ENCODE measurements at places on chromosomes 5 and 9. TPM values are rescaled to one million over a fixed set of nuclear protein-coding genes. Genes with fewer than 3 reads are reported as not detected.

Gene PAX5
- polyA plus RNA-seq = 0.31 TPM

Gene PCDHGC4
- 2.5 TPM for polyA plus RNA-seq

Gene C6
- polyA plus RNA-seq = 0.95 TPM

Gene HAVCR2
- polyA plus RNA-seq = 2.3 TPM

Gene CFAP90
- 7.1 TPM for polyA plus RNA-seq

Gene ABCA1
- 12.2 TPM for polyA plus RNA-seq

Gene MTRR
- polyA plus RNA-seq = 62.2 TPM

Gene POU5F2
- polyA plus RNA-seq = 0.03 TPM

Gene SLC45A2
- 0.10 TPM for polyA plus RNA-seq

Gene OLFM1
- polyA plus RNA-seq = 14.6 TPM

Gene PCDH1
- polyA plus RNA-seq = 31.0 TPM

Gene ANKRD31
- polyA plus RNA-seq = 0.48 TPM

Gene PCDHGA3
- polyA plus RNA-seq = 3.1 TPM

Gene LNPEP
- 22.8 TPM for polyA plus RNA-seq

Gene SUSD3
- 11.9 TPM for polyA plus RNA-seq

Gene PRDM9
- polyA plus RNA-seq = not detected

Gene OR1Q1
- polyA plus RNA-seq = not detected

Gene TERT
- 0.31 TPM for polyA plus RNA-seq

Gene RNF180
- 12.3 TPM for polyA plus RNA-seq
